ENCODE measurements at places on chromosomes 6 and 20.

- no peak for DNase-seq
Observed at GRCh38 chr6:92762443-92763273, 656.7 kb downstream of the EPHA7 start.

GRCh38 chr6:151904631-151905030 lies 97.1 kb downstream of the ESR1 start:
- no peak for DNase-seq

DNA sequence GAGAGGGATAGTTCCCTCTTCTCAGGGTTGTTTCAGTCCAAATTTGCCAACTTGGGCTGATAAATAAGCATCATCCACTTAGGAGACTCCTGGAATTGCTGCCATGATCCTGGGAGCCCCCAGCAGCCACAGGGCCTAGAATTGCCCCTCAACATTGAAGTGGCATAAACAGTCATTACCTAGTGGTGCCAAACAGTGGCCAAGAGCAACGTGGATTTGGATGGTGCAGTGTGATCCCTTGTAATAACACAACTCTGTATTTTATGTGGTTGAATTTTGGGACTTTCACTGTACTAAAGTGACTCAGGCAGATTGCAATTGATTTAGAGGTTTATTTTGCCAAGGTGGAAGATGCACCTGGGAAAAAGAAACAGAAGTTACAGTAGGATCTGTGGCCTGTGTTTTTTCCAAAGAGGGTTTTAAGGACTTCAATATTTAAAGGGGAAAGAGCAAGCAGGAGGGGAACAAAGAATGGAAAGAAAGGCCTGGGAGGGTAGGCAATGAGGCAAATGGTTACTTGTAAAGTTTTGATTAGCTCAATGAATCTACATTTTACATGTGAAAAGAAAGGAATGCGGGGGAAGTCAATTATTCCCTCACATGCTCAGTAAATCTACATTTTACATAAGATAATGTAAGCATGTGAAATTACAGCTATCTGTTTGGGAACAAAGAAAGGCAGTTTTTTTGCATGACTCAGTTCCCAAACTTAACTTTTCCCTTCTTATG lies 168.0 kb upstream of the NOX3 start:
- DNase-seq, result no peak

DNA sequence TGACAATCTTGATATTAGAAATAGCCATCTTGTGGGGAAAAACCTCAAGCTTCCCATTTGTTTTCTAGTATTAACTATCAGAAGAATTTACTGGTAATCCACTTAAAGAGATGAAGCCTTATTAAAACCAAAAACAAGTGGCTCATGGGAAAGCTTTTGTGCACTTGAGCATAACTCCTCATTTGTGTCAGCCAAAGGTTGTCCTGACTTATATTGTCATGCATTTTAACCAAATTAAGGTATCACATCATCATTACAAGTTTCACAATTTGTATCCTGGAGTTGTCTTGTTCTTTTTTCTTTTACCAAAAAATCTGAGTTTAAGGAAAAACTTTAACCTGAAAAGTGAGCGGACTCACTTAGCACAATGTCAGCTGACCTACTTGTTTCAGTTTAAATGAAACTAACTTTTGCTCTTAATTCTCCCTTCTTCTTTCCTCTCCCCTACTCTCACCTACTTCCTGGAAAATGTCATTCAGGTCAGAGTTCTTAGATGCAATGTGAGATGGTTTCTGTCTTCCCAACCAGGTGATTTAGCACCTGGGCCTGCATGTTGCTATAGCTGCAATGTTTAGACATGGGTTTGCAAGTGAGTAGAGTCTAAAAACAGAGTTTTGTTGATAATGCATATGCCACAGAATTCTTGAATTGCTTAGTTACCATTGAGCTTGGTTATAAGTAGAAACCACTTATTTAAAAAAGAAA lies 82.8 kb downstream of the TNFAIP3 start:
- no peak for DNase-seq

DNA sequence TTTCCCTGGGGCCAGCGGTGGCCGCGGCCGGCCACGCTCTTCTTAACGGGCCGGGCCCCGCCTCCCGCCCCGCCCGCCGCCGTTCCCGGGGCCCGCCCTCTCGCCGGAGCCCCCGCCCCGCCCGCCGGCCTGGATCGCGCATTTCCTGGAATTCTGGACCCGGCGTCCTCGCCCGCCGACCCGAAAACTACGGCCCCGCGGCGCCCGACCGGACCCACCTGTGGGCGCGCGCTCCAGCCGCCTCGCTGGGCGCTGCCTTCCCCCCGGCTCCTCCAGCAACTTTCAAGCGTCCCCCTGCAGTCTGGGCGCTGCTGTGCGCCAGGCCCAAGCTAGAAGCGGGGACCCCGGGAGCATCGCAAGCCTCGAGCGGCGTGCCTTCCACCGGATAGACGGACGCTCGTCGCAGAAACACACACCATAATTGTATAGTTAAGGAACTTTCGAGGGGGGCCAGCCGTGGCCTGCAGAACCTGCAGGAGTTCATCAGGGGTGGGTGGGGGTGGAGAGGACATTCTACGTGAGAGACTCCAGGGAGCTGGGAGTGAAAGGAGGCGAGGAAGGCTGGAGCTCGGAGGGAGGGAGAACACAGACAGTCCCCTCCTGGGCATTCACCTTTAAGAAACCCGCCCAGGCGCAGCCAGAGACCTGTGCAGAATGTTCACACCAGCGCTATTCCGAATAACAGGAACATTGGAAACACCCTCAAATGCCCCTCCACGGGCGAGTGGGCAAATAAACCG lies at the start of gene ADA:
Gene ADA, minus strand, starts transcription at position 16 of the 740 bp plus-strand sequence. CDS start 92 bp downstream, outside the sequence.
- DNase-seq, result peak; percentile 28

DNA sequence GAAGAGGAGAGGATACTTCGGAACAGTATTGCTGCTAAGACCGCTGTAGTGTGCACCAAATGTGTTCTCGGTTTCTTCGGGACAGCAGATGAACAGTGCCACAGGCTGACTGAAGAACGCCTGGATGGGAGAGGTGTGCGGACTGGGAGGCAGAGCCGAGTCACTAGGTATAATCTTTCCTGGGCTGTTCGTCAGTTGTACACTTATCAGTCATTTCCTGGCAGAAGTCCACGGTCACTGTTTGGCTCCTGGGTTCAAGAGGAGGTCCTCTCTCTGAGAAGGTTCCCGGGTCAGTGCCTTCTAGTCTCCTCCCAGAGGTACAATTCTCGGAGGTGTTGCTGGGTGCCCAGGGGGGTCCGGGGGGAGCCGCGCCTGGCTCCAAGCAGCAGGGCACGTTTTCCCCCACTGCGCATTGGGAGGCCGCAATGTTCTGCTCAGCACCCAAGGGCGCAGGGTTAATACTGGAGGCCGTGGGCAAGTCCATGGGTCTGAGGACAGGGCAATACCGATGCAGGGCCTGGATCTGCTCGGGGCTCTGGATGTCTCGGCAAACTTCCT lies 38.1 kb downstream of the GJA10 start:
- DNase-seq, result no peak

DNA sequence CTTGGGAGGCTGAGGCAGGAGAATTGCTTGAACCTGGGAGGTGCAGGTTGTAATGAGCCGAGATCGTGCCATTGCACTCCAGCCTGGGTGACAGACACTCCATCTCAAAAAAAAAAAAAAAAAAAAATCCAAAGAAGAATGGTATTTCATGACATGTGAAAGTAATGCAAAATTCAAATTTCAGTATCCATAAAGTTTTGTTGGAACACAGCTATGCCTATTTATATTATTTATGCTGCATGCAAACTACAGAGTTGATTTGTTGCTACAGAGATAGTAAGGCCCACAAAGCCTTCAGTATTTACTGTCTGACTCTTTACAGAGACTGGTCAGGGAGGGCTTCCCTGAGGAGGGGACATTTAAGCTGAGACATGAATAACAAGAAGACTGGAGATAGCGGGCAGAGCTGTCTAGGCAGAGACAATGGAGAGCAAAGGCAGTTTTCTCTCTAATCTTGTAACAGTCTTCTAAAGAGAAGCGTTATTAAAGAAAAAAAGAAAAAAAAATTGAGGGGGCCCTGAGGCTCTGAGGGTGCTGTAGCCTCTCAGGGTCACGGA lies 2.7 kb upstream of the SLC9A8 start:
- no peak for DNase-seq

GRCh38 chr6:151763938-151764680 lies 43.4 kb upstream of the ESR1 start:
- DNase-seq, result no peak

- no peak for DNase-seq
Observed at GRCh38 chr6:30688569-30688968, 2.1 kb upstream of the PPP1R18 start.

DNA sequence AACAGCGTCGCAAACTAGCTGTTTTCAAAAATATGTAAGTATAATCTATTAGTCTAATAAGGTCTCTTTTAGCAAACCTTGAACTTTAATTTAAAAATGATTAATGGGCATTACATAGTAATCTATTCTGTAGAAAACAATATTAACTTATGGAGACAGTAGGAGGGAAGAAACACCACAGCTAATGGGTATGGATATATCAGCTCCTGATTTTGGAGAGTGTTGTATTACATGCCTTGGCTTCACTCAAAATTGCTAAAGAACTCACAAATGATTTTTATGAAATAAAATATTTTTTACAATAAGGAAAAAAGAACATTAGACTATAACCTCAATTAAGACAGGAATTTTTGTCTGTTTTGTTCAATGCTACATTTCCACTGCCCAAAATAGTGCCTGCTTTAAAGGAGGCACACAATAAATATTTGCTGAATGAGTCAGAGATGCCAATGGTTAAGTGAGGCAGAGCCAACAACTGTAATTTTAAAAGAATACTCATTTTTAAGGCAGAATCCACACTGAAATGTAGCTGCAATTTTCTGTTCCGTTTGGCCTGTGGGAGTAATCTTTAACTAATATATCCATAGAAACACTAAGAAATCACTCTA lies 15.7 kb downstream of the ATG5 start:
- DNase-seq, result no peak

DNA sequence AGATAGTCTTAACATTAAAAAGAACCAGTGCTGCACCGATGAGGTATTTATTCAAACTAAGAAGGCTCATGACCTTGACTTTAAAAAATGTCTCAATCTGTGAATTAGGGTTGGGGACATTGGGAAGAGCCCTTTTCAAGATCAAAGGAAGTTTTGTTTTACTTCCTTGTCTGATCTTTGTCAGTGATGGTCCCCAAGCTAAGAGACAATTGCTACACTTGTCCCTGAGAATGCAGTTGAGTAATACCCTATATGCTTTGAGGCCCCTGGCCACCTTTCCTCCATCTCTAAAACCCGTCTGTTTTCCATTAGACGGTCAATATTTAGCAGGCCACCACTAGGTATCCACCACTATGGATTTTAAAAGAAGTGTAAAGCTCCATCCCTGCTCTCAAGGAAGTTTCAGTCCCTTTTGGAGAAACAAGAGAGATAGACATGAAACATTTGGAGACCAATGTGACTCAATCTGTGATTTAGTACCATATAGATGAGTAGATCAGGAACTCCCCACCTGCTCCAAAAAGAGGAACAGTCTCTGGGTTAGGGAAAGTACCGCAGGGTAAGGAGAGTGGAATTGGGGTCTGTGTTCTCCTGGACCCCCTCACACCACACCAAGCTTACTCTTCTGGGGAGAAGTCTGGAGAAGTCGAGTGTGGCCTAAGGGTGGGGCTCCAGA lies 99.1 kb upstream of the ISM1 start:
- no peak for DNase-seq

GRCh38 chr20:37566590-37567330 lies 39.1 kb upstream of the BLCAP start:
- no peak for DNase-seq

DNA sequence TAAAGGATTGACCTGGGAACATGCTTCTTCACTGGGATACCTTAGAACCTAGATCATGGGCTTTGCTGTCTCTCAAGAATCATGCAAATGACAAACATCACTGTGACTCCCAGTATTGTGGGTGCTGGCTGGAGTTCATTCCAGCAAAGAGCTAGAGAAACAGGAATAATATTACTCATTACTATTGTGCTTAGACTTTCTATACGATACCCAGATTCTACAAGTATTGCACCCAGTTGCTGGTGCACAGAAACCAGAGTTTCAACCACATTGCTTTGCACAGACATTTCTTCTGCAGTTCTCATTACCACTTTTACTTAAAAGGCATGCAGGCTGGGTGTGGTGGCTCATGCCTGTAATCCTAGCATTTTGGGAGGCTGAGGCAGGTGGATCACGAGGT lies 220.4 kb upstream of the ZNF217 start:
- DNase-seq, result no peak

- DNase-seq, result no peak
Observed at GRCh38 chr20:36532388-36532787, 8.9 kb upstream of the MYL9 start.

DNA sequence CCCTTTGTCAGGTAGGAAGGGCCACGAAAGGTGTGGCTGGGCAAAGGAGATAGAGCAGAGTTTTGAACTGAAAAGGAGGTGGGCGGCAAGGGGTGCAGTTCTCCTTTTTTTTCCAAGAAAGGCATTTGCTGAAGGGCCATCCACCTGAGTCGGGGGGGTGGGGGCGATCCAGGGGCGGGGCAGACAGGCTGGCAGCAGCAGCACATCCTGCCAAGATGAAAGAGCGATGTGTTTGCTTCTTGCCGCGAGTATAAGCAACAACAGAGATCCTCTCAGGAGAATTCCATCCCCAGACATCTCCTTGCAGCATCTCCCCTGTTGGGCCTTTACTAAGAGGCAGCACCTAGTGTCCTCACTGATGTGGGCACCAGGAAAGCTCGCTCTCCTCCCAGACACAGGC lies 516.5 kb downstream of the CD83 start:
- no peak for DNase-seq

- DNase-seq, result no peak
Observed at GRCh38 chr20:17227219-17227575, 357 bp downstream of the PCSK2 start.

DNA sequence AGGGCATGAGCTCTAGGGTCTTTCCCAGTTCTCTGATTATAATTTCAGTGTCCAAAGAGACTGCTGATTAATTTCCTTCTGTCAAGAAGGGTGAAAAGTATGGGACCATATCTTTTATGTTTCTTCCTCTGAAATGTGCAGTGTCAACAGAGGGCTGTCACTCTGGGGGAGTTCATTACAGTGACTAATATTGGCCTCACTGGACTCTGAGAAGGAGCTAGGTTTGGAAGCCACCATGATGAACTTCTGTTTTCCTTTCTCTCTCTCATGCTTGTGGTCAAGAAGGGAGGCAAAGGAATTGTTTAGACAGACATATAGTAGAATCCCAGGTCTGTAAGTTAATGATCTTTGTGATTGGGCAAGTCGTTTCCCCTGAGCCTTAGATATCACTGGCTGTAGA lies 41.8 kb upstream of the BMP6 start:
- no peak for DNase-seq

- DNase-seq, result no peak
Observed at GRCh38 chr20:40251284-40251932, 437.6 kb downstream of the MAFB start.

DNA sequence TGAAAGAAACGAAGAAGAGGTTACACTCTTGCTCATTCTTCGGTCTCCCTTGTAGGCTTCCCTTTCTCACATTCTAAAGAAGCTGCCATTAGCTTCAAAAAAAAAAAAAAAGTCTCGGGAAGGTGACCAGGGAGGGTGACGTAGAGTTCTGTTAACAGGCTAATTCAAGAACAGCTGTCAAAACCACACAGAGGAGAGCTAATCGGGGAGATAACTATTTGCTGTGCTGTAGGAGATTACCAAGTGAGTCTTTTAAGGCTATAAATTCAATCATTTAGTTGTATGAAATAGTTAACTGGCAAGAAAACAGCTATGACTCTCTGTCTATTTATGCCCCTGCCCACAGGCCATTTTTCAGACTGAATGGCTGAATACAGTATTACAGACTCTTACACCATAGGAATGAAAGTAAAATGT lies 256.8 kb downstream of the SYNE1 start:
- DNase-seq, result no peak
